ENCODE measurements at places on chromosomes 12 and 14. TPM values are rescaled to one million over a fixed set of nuclear protein-coding genes. Genes with fewer than 3 reads are reported as not detected.

The ABCD2 gene
- polyA plus RNA-seq: 0.14 TPM

The DGLUCY gene
- polyA plus RNA-seq: 57.6 TPM

The NPAS3 gene
- 0.77 TPM for polyA plus RNA-seq

DNA sequence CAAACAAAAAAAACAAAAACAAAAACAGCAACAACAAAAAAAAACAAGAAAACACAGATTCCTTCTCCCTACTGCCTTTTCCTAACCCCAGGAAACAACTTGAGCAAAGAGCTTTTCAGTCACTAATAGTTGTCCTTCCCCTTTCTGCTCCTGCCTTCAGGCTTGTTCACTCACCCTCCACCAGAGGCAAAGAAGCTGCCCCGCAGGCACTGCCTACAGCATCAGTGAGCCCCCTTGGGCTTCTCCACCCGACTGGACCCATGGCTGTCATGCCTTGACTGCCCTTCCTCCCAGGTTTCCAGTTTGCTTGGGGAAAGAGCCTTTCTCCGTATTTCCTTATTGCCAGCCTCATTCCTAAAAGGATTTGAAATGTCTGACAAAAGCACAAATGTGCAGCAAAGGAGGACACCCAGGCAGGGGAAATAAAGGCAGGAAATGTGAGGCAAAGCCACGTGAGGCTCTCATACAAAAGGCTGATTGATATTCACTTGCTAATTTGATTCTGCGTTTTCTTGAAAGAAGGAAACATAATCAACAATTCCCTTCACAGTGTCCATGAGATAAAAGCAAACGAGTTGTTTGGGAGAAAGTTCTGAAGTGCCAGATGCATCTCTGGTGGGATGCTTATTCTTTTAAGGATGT lies 85.7 kb downstream of the GPATCH2L start:
- DNase-seq: no peak

The RAD52 gene
- 34.7 TPM for polyA plus RNA-seq

GRCh38 chr12:116113398-116114130 lies 163.9 kb downstream of the MED13L start:
- no peak for DNase-seq

DNA sequence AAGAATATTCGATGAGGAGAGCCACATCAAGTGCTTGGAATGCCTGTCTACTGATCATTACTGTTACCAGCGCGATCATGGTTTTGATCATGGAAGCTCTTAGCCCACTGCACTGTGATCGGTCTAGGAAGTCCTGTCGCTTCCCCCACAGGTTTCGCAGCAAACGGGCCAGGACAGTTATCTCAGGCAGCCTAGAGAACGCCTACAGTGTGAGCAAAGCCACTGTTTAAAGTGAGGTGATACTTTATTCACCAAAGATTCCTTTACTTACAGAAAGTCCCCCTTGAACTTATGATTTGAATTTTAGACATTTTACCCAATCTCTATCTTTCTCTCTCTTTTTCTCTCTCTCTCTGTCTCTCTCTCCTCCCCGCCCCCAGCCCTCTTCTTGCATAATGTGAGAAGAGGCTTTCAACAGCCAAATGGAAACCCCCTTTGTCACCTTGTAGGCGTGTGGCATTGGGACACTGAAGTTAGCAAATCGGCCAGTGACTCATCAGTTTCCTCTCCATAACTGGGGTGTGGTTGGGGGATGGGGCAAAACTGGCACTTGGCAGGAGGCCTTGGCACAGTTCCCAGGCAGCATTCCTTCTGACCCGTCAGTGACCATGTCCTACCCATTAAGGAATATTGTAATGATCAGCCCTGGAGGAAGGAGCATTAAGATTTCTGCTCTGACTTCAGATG lies 214.8 kb downstream of the CHST11 start:
- DNase-seq: no peak

Data from right lung (tissue), 10 donors.